Stimulated activated CD8-positive, alpha-beta memory T cell treated with anti-CD3 and anti-CD28 coated beads, Interleukin-2, amount 100 ng/mL, for 48 hours (primary cell): ENCODE measurements at places on chromosomes 11 and 22.
A peak's percentile ranks its signal among the peaks of the same experiment; 100 is the strongest.

GRCh38 chr11:100640071-100640470, 47.0 kb upstream of the ARHGAP42 start:
- DNase-seq: no peak

- DNase-seq: no peak
These were observed 9.6 kb upstream of the CD248 start for GRCh38 chr11:66326261-66327111.

DNA sequence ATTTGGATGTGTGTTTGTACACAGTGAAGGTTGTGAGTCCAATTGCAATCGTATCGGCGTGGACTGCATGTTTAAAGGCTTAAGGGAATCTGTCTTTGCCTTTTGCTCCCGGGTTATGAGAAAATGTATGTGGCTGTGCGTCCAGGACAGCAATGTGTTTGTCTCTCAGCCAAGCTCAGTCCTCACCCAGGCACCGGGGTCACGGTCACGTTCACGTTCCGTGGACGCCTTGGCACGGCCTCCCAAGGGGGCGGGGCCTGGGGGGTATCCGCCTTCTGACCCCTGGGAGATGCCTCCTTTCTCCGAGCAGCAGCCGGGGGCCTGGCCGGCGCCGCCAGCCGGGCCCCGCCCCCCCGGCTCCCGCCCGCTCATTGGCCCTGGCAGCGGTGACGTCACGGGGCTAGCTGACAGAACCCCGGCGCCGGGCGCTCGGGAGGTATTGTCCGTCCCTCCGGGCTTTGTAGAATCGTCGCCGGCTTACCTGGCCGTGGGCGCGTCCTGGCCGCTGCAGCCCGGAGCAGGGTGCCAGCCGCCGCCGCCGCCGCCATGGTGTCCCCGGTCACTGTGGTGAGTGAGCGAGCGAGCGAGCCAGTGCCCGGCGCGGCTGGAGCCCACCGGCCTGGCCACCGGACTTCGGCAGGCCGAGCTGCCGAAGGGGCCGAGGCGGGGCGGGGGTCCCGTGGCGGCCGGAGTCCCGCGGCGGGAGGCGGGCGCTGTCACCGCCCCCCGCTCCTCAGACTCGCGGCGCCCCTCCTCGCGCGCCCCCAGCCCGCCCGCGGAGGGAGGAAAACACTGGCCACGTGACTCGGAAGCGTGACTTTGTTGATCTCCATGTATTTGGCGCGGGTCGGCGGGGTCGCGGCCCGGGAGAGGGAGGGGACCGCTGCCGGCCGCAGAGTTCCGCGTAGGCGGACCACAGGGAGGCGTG, at the start of gene TMEM86A:
TSS of gene TMEM86A (plus strand) at position 439 of the 928 bp plus-strand sequence. CDS start at position 547, 108 bp downstream.
- DNase-seq: peak; percentile 84

GRCh38 chr22:23752090-23752691, 1.3 kb upstream of the ZNF70 start:
- no peak for DNase-seq

GRCh38 chr22:50700387-50701075, 27.9 kb downstream of the SHANK3 start:
- DNase-seq: no peak

- no peak for DNase-seq
These were observed 86.1 kb upstream of the BID start for GRCh38 chr22:17860220-17860965.

- DNase-seq: no peak
These were observed 111.2 kb upstream of the SNX19 start for GRCh38 chr11:131027491-131027890.

DNA sequence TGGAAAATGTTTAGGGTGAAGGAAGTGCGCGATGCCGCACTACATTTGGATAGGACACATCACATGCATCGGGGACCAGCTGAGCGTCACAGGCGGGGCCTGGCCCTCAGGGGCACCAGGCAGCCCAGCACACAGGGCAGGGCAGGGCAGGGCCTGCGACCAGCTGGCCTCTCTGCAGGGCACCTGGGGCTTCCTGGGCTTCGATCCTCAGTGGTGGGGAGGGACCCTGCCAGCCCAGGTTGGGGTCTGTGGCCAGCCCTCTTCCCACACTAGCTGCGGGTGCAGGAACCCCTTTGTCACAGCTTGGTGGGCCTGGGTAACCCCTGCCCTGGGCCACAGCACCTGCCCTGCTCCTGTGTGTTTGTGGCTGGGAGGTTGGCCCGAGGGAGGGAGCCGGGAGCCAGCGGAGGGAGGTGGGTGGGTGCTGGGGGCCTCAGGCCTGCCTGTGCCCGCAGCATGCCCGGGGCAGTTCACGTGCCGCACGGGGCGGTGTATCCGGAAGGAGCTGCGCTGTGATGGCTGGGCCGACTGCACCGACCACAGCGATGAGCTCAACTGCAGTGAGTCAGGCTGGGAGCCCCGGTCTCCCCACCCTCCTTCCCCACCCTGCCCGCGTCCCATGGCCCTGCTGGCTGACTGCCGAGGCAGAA, 37.9 kb downstream of the ST14 start:
- DNase-seq: no peak

DNA sequence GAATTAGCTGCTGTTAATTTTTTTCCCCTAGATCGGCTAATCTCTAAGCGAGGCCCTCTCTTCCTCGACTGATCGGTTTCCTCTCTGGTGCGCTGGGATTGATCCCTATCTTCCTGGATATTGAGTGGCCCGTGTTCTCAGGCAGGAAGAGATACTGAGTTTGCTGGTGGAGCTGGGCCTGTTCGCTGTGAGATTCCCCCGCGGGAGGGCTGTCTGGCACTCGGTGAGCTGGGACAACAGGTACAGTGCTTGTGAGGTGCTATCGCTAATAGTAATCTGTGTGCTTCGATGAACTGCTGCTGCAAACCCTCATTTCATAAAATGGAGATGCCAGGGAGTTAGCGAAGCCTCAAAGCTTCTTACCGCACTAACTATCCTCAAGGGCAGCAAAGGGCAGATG, 310.3 kb downstream of the NXPE2 start:
- no peak for DNase-seq

- no peak for DNase-seq
These were observed 17.1 kb downstream of the VWCE start for GRCh38 chr11:61278001-61278470.

- DNase-seq: no peak
These were observed 10.7 kb downstream of the PICK1 start for GRCh38 chr22:38067761-38068360.

DNA sequence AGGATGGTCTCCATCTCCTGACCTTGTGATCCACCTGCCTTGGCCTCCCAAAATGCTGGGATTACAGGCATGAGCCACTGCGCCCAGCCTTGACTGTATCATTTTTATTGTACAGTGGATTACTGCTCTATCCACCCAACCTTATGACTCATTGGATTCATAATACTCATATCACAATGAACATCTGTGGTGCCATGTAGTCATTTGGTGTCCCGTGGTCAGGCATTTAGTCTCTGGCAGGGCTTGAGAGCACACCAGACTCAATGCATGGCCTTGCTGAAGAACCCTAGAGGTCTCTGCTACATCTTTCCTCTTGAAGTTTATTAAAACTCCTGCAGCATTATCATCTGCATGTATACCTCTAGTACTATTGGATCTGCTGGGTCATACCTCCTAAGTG, 98.0 kb upstream of the LDLRAD3 start:
- no peak for DNase-seq
